Pancreas (tissue), 10 donors: ENCODE measurements at places on chromosomes 5 and 9. TPM values are rescaled to one million over a fixed set of nuclear protein-coding genes. Genes with fewer than 3 reads are reported as not detected.

DNA sequence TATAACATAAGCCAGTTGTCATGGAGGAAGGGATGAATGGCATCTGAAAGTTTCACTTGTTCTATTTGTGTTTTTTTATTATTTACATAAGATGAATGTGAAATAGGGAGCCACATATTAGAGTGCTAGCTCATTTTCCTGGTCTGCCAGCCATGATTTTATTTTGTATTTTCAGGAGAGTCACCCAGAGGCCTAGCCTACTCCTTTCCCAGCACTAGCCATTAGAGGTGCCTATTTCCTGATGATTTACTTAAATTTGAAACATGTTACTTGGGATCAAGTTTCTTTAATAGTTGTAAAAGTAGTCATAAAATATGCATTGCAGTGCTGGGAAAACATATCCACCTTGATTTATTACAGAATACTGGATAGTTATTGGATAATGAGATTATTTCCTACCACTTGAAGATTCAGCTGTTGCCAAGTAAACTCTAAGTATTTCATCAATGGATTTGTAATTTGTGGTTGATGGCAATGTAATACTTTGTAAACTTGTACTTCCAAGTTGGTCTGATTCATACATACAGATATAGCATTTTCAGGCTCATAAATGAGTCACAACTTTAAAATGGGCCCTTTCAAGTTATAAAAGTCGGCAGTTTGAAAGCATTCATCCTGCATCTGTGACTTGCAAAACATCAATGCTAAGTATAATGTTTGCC lies 50.8 kb downstream of the KCNN2 start:
- H3K4me3 ChIP-seq, result no peak overlapping the region
- no peak for DNase-seq
- no peaks in the 10 kb centered on the region for H3K36me3 ChIP-seq
- H3K27ac ChIP-seq, result no peak overlapping the region
- no peaks in the 10 kb centered on the region for H3K4me1 ChIP-seq

DNA sequence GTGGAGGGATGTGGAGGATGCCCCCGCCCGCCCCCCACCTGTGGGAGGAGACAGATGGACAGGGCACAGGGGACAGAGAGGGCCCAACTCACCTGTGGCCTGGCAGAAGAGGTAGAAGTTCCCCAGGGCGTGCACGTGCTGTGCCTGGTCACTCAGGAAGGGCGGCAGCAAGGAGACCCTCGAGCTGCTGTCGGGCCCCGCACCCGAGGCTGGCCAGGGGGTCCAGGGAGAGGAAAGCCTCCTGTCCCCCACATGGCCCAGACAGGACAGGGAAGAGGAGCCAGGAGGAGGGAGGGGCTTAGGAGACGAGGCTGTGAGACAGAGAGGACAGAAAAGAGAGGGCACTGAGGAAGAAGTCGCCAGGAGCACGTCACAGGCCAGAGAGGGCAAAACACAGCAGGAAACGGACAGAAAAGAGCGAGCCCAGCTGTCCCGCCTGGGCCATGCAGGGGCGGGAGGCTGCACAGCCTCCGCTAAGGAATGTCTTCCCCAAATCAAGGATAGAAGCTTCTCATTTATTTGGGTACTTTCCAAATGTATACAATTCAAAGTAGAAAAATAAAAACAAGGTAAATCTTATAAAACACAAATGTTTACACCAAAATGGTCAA lies 58.5 kb downstream of the SECISBP2 start:
- no peak for DNase-seq
- H3K4me1 ChIP-seq, result no peaks in the 10 kb centered on the region
- no peak overlapping the region for H3K27ac ChIP-seq
- H3K4me3 ChIP-seq, result no peak overlapping the region

- no peaks in the 10 kb centered on the region for H3K36me3 ChIP-seq
- H3K4me3 ChIP-seq, result no peak overlapping the region
- no peaks in the 10 kb centered on the region for H3K27me3 ChIP-seq
- H3K27ac ChIP-seq, result no peak overlapping the region
Observed at GRCh38 chr5:155727512-155728145, 599.3 kb upstream of the SGCD start.

DNA sequence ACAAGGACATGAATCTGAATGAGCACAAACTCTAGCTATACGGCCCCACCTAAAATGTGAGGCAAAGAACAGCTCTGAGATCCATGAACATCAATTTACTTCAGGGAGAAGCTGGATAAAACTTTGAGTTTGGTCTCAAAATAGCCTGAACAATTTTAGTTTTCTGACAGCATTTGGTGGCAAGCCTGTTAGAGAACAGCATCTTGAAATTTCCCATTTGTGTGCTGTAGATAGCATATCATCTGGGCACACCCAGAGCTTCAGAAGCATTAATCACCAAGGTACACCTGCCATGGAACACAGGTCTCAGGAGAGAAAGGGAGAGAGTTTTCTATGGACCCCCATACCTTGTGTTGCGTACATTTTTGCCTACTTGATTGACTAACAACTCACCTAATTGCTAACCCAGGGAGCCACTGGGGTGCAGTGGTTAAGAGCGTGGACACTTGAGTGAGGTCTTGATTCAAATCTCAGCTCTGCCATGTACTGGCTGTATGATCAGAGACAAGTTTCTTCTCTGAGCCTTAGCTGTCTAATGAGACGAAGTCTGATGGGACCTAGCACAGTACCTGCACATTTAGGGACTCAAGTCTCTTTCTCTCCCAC lies 264.9 kb downstream of the PIK3R1 start:
- H3K4me3 ChIP-seq, result no peak overlapping the region
- H3K27ac ChIP-seq, result no peak overlapping the region
- H3K36me3 ChIP-seq, result no peaks in the 10 kb centered on the region
- H3K27me3 ChIP-seq, result no peaks in the 10 kb centered on the region
- H3K4me1 ChIP-seq, result no peaks in the 10 kb centered on the region

GRCh38 chr9:35114840-35115628 lies 628 bp downstream of the ATOSB start:
- H3K27ac ChIP-seq, result peak overlapping the region; percentile 70
- H3K27me3 ChIP-seq, result no peaks in the 10 kb centered on the region
- peak overlapping the region; percentile 40 for H3K4me3 ChIP-seq
- peaks cover 31% of the 10 kb centered on the region for H3K4me1 ChIP-seq
- no peaks in the 10 kb centered on the region for H3K36me3 ChIP-seq

IL9 gene
- not detected for polyA plus RNA-seq

DNA sequence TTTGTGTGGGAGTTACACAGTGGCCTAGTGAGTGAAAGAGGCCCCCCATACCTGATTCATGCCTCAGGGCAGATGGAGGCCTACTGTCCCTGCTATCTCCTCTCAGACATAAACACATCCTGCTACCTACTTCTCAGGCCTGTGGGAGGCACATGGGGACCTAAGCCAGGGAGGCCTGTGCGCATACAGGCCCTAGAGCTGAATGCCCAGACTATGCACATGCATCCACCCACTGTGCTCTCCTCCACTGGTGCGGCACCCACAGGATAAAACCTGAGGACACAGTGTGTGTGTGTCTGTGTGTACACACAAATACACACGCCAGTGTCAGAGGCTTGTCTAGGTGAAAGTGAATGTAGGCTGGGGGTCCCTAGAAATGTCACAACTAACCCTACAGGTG lies 1.4 kb downstream of the PAX5 start:
- peaks cover 8% of the 10 kb centered on the region for H3K4me1 ChIP-seq
- no peak overlapping the region for H3K4me3 ChIP-seq
- no peak for DNase-seq
- no peak overlapping the region for H3K27ac ChIP-seq
- no peaks in the 10 kb centered on the region for H3K36me3 ChIP-seq

DNA sequence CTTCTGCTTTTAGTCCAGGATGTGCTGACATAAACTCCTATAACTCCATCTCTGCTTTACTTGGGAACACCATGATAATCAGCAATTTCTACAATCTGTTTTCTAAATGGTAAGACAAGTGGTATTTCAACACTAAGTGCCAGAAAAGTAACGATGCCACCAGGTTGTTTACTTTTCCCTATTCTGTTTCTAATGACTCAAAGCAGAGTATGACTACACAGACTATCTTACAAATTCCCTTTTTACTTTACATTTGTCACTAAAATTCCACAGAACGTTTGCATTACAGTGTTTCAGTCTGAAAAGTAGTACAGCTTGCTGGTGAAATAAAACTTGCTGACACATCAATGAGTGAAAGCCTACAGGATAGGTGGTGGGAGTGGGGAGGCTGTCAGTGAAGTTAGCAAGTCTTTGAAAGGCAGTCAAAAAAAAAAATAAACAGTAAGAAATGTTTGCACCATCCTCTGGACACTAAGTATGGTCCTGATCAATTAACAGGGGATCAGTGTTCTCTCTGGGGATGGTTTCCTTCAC lies 186.5 kb downstream of the LURAP1L start:
- H3K4me1 ChIP-seq, result no peaks in the 10 kb centered on the region
- DNase-seq, result no peak
- no peak overlapping the region for H3K4me3 ChIP-seq
- H3K27ac ChIP-seq, result no peak overlapping the region
- no peaks in the 10 kb centered on the region for H3K27me3 ChIP-seq
- H3K36me3 ChIP-seq, result no peaks in the 10 kb centered on the region

CDH6 gene
- 0.57 TPM for polyA plus RNA-seq

DNA sequence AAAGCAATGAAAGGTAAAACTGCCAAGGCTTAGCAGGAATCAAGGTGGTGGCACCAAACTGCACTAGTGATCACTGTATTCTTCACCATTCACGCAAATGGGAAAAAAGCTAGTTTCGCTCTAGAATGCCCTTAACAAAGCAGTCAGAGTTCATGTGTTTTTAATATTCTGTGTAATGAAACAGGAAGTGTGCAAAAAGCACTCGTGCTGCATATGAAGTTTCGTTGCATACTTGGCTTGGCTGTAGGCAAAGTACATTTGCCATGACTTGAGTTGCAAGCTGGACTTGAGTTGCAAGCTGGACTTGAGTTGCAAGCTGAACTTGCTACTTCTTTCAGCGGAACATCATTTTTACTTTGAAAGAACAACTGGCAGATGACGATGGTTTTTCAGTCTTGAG lies 55.4 kb downstream of the FOXI1 start:
- no peaks in the 10 kb centered on the region for H3K27me3 ChIP-seq
- no peaks in the 10 kb centered on the region for H3K36me3 ChIP-seq

DNA sequence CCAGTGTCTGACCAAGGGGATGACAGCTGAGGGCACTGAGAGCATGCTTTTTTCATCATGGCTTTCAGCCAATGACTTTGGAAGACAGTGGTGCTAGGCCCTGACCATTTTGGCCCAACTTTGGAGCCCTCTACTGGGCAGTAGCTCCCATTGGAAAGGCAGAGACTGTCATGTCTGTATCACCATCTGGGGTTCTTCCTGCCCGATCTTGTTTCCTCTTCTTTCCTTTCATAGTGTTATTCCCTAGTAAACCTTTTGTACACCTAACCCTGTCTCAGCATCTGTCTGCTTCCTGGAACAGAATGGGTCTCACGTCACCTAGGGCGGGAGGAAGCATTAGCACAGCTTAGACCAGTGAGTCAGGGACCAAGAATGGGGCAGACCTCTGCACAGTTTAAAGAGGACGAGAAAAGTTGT lies 97.4 kb upstream of the MAST4 start:
- no peak for DNase-seq
- no peaks in the 10 kb centered on the region for H3K36me3 ChIP-seq
- no peaks in the 10 kb centered on the region for H3K27me3 ChIP-seq

C5orf24 gene
- 6.0 TPM for polyA plus RNA-seq

GRCh38 chr9:129458155-129458661 lies 162.7 kb downstream of the C9orf50 start:
- peaks cover 17% of the 10 kb centered on the region for H3K4me1 ChIP-seq
- H3K4me3 ChIP-seq, result no peak overlapping the region
- DNase-seq, result no peak
- H3K36me3 ChIP-seq, result no peaks in the 10 kb centered on the region

DNA sequence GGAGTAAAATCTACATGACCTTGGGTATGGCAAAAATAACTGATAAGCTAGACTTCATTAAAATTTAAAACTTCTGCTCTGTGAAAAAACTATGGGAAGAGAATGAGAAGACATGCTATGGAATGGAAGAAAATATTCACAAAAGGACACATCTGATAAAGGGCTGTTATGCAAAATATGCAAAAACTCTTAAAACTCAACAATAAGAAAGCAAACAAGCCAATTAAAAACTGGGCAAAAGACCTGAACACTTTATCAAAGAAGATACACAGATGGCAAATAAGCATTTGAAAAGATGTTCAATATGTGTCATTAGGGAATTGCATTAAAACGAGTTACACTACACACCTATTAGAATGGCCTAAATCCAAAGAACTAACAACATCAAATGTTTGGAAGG lies 439.5 kb downstream of the EFNA5 start:
- no peaks in the 10 kb centered on the region for H3K36me3 ChIP-seq

ARID3C gene
- not detected for polyA plus RNA-seq

DNA sequence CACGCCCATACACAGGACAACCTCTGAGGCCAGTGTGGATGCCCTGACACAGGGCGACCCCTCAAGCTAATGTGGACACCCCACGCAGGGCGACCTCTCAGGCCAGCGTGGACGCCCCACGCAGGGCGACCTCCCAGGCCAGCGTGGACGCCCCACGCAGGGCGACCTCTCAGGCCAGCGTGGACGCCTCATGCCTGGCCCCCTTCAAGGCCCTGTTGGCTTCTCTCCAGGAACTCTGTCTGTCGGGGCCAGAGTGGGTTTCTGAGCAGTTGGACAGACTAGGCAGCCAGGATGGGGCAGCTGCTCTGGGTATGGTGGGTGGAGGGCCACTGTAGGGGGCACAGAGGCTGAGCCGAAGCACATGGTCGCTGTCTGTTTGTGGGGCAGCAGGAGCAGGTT lies 47.4 kb downstream of the LMX1B start:
- no peaks in the 10 kb centered on the region for H3K27me3 ChIP-seq
- peaks cover 15% of the 10 kb centered on the region for H3K4me1 ChIP-seq
- no peak for DNase-seq

DNA sequence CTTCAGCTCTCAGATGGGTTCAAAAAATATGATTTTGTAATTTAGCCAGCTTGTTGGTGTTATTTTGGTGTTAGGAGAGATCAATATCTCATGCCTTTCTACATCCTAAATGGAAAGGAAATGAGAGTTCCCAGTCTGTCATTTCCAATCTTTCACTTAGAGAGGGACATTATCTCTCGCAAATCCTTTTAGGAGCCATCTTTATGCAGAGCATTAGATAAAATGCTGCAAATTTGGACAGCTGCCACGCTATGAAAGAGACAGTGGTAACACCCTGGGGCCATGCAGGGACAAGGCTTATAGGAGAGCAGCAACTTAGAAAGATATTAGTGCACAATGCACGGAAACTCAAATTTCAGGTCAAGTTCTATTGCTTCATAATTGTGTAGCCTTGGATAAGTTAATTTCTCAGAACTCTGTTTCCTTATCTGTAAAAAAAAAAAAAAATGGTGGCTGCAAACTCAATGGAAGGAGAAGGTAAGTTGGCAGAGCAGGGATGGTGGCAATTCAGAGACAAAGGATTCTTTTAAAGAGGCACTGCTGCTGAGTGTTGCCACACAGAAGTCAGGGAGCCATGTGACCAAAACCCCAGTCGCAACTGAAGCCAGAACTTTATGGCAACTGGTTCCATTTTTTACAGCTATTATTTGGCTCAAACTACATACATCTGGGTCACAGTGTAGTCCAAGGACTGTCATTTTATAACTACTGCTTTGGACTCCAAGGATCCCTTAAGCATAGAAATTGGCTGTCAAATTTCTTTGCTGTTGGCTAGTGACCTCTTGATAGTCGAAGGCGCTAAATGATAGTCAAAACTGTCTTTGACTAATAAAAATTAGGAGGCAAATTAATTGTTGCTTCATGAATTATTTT lies 210.2 kb downstream of the FRMD3 start:
- no peaks in the 10 kb centered on the region for H3K27me3 ChIP-seq
- H3K4me3 ChIP-seq, result no peak overlapping the region
- no peak for DNase-seq
- no peaks in the 10 kb centered on the region for H3K36me3 ChIP-seq

- H3K27me3 ChIP-seq, result no peaks in the 10 kb centered on the region
- H3K4me3 ChIP-seq, result no peak overlapping the region
- no peaks in the 10 kb centered on the region for H3K36me3 ChIP-seq
- no peak overlapping the region for H3K27ac ChIP-seq
- no peaks in the 10 kb centered on the region for H3K4me1 ChIP-seq
- DNase-seq, result no peak
Observed at GRCh38 chr5:109305352-109305751, 104.4 kb downstream of the PJA2 start.

C9 gene
- polyA plus RNA-seq, result not detected
